ENCODE measurements at places on chromosomes 16 and 17.

DNA sequence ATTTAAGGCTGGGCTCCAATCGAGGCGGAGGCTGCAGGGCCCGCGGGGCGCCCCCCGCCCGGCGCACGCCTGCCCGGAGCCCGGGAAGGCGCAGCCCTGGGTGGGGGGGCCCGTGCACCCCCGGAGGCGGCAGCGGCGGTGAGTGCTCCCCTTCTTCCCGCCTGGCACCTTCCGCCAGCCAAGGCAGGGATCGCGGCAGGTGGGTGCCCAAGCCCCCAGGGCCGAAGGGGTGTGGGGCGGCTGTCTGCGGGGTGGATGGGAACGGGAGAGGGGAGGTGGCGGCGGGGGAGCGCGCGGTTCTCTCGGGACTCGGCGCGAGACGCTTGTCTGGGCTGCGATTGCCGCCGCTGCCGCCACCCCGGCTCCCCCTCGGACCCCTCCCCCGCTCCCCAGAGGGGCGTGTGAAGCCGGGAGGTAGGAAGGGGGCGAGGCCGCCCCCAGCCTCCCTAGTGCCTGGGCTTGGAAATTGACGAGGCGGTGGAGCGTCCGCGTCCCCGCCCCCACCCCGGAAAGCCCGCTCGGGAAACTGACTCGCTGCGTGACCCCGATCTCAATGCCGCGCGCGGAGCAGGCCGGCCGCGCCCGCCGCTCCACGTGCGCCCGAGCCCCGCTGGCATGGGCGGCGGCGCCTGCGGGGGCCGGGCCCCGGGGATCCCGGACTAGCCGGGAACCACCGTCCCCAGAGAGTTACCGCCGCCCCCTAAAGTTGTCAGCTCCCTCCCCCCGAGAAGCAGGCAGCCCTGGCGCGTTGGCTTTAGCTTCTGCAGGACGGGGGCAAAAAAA is 231.5 kb downstream of the MRTFB start:
- no peak for DNase-seq

DNA sequence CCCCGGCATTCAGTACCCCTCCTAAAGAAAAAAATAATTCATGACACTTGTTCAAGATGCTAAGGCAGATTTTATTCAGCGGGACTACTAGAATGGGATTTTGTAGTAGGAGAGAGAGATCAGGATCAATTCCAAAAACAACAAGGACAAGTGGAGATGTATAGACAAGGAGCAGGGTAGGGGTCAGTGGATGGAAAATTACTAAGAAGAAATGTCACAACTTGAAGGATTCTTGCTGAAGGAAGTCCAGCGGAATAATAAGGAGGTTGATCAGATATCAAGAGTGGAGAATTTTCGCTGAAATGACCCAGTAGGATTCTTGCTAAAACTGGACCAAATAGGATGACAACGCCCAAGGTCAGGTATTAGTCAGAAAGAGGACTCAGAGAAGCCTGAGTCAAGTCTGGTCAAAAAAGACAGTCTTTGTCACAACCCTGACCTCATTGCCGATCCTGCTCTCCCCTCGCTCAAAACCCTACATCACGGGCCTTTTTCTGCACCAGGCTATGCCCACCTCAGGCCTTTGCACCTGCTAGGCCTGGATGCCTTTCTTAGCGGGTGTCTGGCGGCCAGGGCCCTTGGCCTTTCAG is 36.9 kb downstream of the MMD start:
- DNase-seq, result no peak

DNA sequence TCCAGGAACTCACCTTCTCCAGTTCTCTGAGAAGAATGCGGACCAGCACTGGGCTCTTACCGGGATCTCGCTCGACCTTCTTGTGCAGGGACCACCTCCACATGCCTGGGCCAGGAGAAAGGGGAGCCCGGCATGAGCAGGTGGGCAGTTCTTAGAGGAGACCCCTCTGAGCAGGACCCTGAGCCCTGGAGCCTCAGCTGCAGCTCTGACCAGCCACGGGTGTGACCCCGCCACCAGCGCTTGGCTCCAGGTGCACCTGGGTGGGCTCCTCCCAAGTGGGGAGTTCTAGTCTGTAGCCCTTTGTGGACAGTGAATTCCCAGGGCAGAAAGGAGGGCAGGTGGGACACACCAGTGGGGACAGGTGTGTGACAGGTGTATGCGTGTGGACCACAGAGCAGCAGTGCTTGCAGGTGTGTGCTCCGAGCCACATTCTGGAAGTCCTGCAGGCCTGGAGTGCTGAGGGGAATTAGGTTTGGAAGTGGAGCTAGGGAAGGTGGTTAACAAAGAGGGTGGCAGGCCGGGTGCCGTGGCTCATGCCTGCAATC is 28.9 kb downstream of the PIK3R6 start:
- peak; percentile 18 for DNase-seq

DNA sequence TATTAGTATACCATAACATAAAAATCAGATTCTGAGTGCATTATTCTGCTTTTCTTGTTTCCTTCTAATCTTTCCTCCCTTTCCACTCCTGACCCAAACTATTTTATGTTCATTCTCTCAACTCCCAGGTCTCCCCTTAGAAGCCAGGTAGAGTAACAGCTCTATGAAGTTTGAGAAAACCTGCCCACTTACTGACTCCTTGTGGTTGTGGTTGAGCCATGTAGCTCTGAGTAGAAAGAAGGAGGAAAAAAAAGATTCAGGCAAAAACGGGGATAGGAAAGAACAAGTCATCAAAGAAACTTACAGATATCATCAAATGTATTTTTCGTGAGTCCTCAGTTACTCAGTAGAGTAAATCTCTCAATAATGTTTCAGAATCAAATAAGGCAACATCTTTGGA is 216.7 kb downstream of the PMP22 start:
- no peak for DNase-seq

- DNase-seq, result no peak
Measured at GRCh38 chr17:38911081-38911730, 14.2 kb upstream of the LASP1NB start.

GRCh38 chr17:69176457-69176795 is 34.7 kb upstream of the ABCA6 start:
- no peak for DNase-seq

- DNase-seq, result peak; percentile 62
Measured at GRCh38 chr17:32323811-32324491, 18.0 kb downstream of the C17orf75 start.

DNA sequence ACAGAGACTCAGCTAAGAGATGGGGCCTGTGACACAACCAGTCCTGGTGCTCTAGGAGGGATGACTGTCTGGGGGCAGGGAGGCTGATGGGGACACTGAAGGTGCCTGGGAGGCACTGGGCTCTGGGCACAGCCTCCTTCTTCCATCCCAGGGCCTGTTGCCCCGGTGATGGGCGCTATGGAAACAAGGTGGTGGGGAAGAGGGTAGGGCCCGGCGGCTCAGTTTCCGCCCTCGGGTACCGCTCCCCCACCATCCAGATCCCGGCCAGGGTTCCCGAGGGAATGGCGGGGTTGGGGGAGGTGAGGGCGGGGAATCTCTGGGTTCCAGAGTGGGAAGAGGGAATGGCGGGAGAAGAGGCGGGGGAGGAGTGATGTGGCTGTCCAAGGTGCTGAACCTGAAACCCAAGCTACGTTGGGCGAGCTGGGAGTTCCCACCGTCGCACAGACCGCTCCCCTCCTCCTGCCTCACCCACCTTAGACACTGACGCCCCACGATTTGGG is 981 bp downstream of the KCNH4 start:
- no peak for DNase-seq

DNA sequence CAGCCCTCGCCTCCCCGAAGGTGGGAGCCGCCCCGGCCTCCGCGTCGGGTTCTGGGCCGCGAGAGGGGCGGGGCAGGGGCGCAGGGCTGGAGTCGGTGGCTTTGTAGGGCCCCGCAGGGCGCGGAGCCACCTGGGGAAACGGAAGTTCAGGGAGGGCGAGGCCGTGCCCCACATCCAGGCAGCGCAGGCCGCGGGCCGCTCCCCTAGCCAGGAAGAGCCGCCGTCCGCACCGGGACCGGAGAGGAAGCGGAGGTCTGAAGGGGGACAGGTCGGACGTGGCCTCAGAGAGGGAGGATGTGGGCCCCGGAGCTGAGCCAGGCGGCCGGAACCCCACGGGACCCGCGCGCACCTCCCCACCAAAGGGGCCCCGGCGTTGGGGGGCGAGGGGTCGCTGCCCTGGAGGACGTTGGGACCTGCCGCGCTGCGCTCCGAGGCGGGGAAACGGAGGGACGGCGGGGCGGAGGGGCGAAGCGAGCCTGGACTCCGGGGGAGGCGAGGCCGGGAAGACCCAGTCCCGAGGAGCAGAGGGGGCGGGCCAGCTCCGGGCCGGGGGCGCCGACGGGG is 482 bp upstream of the SLC16A3 start:
- peak; percentile 83 for DNase-seq

GRCh38 chr16:58515871-58516767 is 802 bp downstream of the SETD6 start:
- DNase-seq, result peak; percentile 66

DNA sequence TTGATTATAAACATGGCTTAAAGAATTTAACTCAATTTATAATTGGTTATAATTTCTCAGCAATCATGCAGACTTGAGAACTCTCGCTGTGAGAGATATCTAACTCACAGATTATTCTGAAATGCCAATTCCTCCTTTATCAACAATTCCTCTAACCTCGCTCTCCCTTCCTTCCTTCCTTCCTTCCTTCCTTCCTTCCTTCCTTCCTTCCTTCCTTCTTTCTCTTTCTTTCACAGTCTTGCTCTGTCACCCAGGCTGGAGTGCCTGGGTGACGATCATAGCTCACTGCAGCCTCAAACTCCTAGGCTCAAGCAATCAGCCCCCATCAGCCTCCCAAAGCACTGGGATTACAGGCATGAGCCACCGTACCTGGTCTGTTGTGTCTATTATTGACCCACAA is 42.4 kb downstream of the CHD9 start:
- no peak for DNase-seq

DNA sequence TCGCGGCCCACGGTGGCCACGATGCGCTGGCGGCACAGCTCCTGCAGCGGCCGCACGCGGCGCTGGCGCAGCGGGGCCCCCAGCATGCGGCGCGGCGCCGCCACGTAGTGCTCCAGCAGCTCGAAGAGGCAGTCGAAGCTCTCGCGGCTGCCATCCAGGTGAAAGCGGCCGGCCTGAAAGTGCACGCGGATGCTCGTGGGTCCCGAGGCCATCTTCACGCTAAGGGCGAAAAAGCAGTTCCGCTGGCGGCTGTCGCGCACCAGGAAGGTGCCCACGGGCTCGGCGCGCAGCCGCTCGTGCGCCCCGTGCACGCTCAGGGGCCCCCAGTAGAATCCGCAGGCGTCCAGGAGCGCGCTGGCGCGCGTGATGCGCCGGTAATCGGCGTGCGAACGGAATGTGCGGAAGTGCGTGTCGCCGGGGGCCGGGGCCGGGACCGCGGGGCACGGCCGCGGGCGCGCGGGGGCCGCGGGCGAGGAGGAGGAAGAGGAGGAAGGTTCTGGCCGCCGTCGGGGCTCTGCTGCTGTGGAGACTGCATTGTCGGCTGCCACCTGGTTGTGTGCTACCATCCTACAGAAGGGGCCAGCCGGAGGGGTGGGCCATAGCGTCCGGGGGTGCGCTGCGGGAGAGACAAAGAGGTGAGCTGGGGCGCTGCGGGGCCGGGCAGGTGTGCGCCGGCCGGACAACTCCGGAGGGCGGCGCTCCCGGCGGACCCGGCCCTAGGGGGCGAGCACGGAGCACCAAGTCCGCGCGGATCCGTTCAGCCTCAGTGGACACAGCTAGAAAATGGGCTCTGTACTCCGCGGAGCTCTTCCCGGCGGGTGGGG is 879 bp downstream of the SOCS1 start:
- DNase-seq, result peak; percentile 72

GRCh38 chr17:33200587-33200986 is 92.5 kb downstream of the ASIC2 start:
- DNase-seq, result no peak

DNA sequence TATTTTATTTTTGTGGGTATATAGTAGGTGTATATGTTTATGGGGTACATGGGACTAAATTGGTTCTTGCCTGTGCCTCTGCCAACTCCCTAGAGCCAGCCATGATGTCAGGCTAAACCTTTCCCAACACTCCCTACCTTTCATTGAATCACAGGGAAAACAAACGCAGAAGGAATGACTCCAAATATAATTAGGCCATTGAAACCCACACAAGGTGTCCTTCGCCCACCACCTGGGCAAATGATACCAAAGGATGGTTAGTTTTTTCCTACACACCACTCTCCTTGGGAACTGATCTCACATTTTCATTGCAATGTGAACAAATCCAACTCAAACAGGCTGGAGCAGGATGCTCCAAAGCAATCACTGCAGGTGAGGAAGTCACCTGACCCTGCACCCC is 27.5 kb downstream of the WSB1 start:
- DNase-seq, result no peak

DNA sequence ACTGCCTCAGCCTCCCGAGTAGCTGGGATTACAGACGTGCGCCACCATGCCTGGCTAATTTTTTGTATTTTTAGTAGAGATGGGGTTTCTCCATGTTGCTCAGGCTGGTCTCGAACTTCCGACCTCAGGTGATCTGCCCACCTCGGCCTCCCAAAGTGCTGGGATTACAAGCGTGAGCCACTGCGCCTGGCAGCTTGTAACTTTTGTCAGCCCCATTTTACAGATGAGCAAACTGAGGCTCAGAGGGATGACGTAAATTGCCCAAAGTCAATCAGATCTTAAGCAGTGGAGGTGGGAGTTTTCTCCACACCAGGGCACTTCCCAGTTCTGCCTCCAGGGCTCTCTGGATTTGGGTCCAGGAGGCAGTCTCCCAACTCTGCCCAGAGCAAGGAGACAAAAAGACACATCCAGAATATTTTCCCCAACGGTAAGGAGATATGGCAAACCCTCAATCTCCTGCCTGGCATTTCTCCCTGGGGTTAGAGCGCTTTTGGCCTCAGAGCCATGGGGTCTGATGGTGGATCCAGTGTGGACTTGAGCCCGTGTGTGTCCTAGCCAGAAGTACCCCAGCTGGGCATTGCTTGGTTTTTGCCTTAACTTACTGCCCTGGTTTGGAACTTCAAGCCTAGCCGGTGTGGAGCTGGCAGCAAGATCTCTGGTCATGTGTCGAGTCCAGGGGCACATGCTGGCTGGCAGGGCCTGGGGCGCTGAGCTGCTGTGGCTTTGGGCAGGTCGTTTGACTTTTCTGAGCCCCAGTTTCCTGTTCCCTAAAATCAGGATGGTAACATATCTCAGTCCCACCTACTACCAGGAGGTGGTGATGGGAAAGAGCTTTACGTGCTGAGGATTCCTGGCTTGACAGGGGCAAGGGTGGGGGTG is 3.4 kb downstream of the ADAM11 start:
- no peak for DNase-seq

DNA sequence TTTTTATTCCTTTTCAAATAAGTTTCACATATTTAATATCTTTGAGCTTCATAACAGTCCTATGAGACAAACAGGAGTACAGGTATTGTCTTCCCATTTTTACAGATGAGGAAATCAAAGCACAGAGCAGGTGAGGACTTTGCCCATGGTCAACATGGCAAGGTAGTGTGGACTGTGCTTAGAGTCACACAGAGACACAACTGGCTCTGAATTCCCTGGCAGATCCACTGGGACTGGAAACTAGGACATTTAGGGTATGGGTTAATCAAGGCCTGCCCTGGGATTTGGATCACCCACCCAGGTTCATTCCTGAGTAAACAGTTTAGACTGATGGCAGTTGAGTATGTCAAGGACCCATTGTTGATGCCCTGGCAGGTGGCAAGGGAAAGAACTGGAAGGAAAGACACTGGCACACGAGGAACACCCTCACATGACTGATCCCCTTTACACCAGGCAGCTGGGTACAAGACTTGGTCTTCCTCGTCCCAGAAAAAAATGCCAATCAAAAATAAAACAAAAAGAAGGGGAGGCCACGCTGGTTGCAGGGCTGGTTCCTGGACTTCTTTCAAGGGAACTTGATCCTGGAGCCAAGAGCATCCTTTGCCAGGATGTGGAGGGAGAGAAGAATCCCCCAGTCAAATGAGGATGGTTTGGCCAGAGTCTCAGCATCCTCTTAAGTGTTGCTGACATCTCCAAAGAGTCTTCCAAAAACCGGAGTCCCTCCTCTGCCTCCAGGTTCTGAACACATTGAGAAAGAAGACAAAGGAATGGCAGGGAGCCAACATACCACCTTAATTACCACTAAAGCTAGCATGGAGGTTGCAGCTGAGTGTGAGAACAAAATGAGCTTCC is 34.9 kb downstream of the CHD9 start:
- DNase-seq, result no peak

All from activated CD8-positive, alpha-beta memory T cell treated with anti-CD3 and anti-CD28 coated beads, Interleukin-2, amount 10 ng/mL, durations not matched to agents 7 days and 5 days (primary cell).